ENCODE measurements at places on chromosomes 11 and 22.

DNA sequence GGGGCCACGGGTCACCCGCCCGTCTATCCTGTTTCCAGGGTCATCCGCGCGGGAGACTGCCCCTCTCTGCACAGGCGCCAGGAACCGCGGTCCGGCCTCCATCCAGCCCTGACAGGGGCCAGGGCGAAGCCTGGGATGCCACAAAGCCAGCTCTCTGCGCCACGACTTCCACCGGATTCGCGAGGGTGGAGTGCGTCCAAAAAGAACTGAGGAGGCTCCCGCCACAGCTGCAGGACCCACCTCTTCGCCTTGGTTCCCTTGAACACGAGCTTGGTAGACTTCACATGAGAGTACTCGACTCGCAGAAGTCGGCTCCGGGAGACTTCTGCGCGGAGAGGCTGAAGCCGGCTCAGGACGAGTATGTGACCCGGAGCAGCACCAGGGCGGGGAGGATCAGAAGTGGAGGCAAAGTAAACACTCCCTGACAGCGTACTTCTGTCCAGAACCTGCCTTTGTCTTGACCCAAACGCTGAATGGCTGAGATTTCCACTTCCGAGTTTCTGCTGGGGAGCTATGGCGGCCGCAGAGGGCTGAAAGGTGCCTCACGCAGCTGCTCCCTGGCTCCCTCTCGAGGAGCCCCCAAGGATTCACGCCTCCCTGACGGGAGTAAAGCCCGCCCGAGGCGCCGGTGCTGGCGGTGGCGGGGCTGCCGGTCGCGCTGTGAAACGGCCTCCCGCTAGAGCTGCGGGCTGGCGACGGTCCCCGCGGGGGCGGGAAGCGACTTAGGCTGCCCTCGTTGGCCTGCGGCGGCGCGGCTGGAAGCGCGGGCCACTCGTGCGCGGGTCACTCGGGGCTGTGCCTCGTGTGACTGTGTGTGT lies 4566.7 kb upstream of the OR11H1 start:
- no peak for DNase-seq

DNA sequence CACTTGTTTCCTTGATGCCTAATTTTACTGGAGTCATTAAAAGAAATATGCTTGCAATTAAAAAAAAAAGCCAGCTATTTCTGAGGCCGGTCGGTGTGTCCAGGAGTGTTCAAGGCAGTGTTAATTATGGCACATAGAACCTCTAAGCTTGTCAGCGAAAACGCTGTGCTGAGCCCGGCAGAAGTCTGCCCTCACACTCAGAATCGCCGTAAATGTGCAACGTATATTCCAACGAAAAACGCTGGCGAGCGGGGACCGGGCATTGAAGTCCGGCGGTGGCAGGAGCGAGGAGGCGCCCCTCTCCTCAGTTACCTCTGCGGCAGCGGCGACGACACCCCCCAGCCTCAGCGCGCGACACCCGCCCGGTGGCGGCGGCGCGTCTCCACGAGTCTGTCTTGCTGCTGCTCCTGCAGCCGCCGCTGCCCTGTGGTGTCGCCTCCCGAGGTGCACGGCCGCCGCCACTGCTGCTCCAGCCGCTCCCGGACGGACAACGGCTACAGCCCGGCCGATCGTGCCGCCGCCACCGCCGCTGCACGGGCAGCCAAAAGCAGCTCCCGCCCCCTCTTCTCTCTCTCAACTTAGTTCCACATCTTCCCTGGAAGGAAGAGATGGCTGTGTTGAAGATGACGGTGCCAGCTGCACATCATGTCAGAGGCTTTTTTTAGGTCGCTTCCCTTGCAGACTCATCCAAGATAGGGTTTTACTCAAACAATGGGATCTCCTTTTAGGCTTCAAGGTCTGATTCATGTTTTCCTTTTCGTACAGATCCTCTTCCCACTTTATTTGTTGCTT lies 56.0 kb downstream of the JAM3 start:
- no peak for DNase-seq

GRCh38 chr22:41989246-41989645 lies 9.3 kb upstream of the WBP2NL start:
- no peak for DNase-seq

DNA sequence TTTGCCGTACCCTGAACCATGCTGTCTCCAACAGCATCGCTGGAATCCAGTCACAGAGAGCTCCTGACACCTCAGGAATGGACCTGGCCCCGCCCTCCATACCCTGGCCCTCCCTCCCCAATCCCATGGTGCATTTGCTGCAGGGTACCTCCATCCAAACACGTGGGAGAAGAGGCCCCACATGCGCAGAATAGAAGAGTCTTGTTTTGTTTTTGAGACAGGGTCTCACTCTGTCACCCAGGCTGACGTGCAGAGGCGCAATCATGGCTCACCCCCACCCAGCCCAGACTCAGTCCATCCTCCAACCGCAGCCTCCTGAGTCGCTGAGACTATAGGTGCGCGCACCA lies 2.3 kb upstream of the PNPLA2 start:
- DNase-seq, result no peak

DNA sequence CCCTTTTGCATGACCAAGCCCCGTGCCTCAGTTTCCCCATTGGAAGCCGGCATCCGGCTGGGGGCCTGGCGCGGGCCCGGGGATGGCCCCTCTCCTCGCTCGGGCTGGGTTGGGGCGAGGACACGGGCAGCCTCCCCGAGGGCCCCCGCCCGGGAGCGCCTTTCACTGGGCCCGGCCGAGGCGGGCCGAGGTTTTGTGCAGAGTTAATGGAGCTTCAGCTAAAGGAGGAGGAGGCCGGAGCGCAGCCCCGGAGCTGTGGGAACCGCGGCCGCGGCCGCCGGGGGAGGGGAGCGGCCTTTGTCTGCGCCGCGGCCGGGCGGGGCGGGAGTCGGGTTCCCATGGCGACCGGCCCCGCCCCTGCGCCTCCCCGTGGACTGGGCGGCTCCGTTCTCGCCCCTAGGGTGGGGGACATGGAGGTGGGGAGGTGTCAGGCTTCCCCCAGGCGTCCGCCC lies 1.4 kb upstream of the MAPK11 start:
- DNase-seq, result no peak

DNA sequence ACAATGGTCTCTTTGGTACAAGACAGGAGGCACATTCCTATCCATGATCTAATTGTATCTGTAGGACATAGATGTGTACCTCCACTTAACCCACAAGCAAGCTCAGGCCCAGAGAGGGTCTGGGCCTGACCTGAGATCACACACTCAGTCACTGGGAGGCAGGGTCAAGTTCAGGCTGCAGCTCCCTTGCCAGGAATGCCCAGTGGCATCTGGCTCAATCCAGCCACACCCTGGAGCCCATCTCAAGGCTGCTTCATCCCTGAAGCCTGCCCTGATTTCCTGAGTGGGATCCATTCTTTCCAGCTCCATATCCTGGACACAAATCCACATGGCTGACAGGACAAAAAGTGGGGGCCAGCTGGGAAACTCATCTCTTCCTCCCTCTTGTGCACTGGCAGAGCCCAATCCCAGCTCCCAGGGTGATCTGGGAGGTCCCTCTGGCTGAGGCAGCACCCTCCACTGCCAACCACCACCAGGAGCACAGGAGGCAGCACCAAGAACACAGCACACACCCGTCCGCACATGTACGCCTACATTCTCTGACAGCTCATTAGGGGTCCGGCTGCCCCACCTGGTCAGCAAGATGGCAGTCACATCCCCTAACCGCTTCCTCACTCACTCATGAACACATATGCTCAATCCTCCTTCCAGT lies 39.2 kb upstream of the KLHL35 start:
- DNase-seq, result no peak

DNA sequence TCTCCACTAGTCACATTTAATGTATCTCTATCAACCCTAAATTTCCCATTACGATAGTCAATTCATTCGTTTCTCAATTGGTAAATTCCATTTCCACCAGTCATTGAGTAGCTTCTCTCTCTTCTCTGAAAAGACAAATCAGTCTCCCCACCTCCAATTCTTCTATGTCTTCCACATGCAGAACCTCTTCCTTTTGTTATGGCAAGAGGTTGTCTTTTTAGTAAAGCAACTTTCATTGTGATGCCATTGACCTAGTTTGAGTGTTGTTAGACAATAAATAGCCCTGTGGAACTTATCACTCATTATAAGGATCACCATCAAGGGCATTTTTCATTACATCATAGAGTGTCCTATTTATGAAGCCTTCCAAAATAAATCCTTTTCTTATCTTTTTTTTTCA lies 340.9 kb downstream of the LRRC4C start:
- no peak for DNase-seq

- no peak for DNase-seq
Measured at GRCh38 chr22:18056807-18057474, 20.8 kb upstream of the PEX26 start.

DNA sequence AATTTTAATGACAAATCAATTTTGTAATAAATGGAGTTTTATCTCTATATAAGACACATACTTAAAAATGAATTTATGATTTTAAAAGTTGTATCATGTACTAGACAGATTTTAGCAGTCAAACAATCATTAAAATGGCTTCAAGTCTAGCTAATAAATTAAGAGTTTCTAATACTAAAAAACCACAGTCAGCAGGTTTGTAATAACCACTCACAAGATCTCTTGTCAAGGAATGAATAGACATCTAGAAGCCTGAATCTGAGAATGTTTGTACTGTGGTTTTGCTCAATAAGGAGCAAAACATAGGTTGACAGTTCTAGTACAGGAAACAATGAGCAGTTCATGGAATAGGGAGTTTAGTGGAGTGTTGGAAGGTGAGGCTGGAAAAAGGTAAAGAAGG lies 81.2 kb downstream of the DEUP1 start:
- no peak for DNase-seq

DNA sequence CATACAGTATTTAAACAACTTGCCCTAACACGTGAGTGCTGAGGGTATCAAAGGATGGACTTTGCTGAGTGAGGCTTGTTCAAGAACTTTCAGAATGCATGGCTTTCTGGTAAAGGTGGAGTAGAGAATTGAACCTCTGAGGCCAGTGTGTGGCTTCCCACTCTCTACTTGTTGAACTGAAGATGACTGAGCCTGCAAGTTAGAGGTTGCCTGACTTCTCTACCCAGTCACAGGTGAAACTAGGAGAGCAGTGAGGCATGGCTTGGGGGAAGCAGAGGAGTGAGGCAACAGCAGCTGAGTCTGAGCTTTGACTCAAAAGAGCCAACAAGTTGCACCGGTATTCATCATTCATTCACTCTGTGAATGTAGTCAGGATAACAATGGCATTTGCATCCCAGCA lies 256.4 kb upstream of the SESN3 start:
- DNase-seq, result no peak

DNA sequence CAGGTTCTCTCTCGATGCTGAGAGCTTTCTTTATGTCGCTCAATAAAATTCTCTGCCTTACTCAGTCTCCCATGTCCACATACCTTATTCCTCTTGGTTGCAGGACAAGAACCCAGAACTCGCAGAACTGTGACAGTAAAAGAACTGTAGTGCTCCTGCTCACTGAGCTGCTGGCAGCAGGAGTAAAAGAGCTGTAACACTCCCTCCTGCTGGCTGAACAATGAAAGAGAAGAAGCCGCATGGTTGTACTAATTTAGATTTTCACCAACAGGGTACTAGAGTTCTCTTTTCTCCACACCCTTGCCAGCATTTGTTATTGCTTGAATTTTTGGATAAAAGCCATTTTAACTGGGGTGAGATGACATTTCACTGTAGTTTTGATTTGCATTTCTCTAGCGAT lies 433.2 kb downstream of the GUCY1A2 start:
- no peak for DNase-seq

DNA sequence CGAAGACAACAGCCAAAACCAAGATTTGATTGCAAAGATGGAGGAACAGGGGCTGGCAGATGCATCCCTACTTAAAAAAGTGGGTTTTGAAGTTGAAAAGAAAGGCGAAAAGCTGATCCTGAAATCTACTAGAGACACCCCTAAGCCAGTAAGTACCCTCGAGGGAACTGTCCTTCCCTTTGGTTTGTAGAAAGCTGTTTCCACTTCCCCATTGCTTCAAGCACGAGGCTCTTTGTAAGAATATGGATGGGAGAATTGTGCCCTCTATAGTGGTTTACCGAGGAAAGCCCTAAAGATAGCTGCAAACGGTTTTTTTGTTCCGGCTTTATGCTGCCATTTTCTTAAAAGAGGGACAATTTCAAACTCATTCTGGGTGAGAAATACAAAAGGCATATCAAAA lies 133.9 kb downstream of the WNT7B start:
- no peak for DNase-seq
